ENCODE measurements at places on chromosomes 4 and X.

DNA sequence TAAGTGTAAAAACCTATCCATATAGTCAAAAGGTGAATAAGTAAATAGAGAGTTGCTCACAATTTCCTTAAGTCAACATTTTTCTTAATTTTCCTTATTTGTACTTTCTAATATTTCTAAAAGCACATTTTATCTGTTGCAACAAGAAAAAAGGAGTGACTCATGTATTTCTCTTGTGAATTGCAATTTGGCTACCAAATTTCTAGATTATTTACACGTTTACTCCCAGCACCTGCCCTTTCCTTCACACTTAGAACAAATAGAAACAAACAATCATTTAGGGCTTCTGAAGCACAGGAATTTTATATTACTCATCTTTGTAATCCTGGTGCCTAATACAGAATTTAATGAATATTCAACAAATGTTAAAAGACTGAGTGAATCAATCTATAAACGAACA lies 22.2 kb downstream of the BTC start:
- no peak for DNase-seq

- DNase-seq: no peak
Observed at GRCh38 chr4:124854968-124855367, 142.4 kb upstream of the ANKRD50 start.

GRCh38 chr4:153420361-153420760 lies 45.8 kb upstream of the TMEM131L start:
- no peak for DNase-seq

- peak; percentile 73 for DNase-seq
Observed at GRCh38 chr4:156475322-156475721, 496.3 kb downstream of the PDGFC start.

GRCh38 chr4:20317424-20317985 lies 65.8 kb downstream of the SLIT2 start:
- no peak for DNase-seq

GRCh38 chrX:115229337-115230003 lies 4.4 kb downstream of the LRCH2 start:
- no peak for DNase-seq

All from hematopoietic multipotent progenitor cell treated with erythropoietin and hydrocortisone succinate and interleukin-3 and kit ligand, for 6 days (in vitro differentiated cells).